ENCODE measurements at places on chromosomes 1 and 21. TPM values are rescaled to one million over a fixed set of nuclear protein-coding genes. Genes with fewer than 3 reads are reported as not detected.

The FOXD3 gene
- total RNA-seq: not detected

The ADCY10 gene
- total RNA-seq: not detected

The WDR64 gene
- not detected for total RNA-seq

The C1orf167 gene
- not detected for total RNA-seq

The ARHGEF19 gene
- total RNA-seq: 16.6 TPM

The RGS18 gene
- not detected for total RNA-seq

The VANGL2 gene
- 0.08 TPM for total RNA-seq

The FMOD gene
- 0.26 TPM for total RNA-seq

The LRRC38 gene
- not detected for total RNA-seq

The KRTAP13-2 gene
- total RNA-seq: not detected

The CPT2 gene
- total RNA-seq: 15.1 TPM

The RAB42 gene
- total RNA-seq: not detected

The XCL1 gene
- total RNA-seq: 57.5 TPM

GRCh38 chr1:53470155-53470554 lies 11.0 kb downstream of the DMRTB1 start:
- DNase-seq: no peak

GRCh38 chr1:109969146-109969829 lies 15.3 kb upstream of the AHCYL1 start:
- no peak for DNase-seq

DNA sequence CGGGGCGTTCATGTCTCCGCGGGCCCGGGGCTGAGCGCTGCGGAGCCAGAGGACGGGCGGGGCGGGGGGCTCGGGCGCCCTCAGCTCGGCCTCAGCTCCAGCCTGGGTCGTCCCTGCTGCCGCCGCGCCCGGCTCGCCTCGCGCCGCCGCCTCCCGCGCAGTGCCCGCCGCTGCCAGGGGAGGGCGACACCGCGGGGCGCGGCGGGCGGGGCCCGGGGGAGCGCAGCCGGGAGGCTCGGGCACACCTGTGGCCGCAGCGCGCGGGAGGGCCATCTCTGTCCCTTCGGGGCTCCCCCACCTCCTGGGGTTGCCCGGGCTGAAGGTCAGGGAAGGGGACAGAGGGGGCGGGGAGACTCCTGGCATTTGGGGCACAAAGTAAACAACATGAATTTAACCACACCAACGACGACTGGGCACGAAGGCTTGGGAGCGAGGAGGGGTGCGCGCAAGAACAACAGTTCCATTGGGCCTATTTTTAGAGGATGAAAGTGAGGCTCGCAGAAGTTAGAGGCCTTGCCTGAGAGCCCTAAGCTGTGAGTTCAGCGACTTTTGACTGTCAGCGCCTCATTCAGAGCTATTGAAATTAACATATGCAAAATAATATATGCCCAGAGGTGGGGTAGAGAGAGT lies at the start of gene FAM131C:
Gene FAM131C, minus strand, starts transcription at position 162 of the 630 bp plus-strand sequence. CDS start 209 bp downstream, outside the sequence.
- DNase-seq: peak; percentile 16

DNA sequence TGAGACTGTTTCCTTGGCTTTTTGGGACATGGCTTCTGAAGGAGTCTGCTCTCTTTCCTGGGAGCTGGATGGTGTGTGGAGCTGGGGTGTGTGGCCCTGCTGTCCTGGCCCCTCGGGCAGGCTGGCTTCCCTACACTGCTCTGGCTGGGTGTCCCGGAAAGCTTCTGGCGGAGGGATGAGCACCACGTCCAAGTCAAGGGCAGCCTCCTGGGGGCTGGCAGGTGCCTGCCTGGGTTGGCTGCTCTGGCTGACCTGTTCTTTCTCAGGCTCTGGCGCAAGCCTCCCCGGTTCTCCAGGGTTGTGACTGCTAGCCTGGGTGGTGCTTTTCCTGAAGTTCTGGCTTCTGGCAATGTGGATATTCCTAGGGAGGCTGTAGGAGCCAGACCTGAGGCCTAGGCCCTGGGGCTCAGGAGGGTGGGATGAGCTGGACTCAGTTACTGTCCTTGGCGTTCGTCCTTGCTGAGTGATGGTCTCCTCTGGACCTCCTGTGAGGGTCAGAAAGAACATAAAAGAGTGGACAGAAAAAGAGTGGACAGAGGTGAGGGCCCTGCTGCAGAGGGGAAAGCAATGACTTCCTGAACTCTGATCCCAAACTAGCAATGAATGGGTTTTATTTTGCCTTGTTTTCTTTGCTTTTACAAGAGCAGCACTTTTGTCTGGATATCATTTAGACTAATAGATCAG lies 9.4 kb downstream of the C1orf116 start:
- DNase-seq: no peak

- no peak for DNase-seq
Measured at GRCh38 chr1:76093522-76094312, 19.2 kb downstream of the ST6GALNAC3 start.

- no peak for DNase-seq
Measured at GRCh38 chr1:193142409-193142808, 20.6 kb downstream of the CDC73 start.

DNA sequence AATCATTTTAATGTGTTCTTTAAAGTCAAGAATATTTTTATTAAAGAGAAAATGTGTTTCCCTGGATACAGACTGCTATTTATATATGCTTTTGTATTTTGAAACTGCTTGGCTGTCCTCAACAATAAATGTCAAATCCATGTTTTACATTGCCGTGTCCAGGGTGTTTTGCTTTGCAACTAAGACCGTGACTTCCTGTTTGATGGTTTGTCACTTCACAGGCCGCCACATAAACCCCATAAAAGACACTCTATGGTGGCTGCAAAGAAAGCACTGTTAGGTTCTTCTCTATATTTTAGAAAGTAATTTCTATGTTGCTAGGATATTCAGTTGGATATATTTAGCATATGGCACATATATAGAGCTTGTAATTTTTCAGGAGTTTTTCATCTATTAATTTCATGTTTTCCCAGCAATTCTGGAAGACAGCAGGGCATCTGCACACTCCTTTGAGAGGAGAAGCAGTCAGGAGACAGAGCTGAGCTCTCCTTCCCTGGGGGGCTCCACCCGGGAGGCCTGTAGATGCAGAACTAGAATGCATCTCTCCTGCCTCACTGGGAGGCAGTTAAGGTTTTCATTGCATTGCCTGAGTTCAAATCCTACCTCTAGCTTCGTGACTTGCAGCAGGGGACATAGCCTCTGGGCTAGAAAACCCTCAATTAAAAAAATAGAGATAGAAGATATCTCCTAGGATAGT lies 33.1 kb downstream of the PRDM2 start:
- no peak for DNase-seq

DNA sequence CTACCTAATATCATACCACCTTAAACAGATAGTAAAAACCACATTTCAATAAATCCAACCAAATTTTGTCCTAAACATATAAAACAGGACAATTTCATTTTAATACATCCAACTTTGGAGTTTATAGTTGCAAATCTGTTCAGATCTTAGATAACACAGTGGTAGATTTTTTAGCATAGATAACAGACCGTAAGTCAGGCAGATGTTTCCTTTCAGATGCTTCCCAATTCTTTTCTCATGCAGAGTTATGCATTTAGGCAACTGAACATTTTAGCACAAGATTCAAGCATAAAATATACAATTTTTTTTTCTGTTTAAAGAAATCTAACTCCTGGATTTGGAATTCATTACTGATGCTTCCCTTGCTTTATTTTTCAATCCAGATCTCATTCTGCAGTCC lies 156.5 kb upstream of the ZNHIT6 start:
- DNase-seq: no peak

- DNase-seq: no peak
Measured at GRCh38 chr1:28439320-28439719, 66.5 kb upstream of the RCC1 start.

DNA sequence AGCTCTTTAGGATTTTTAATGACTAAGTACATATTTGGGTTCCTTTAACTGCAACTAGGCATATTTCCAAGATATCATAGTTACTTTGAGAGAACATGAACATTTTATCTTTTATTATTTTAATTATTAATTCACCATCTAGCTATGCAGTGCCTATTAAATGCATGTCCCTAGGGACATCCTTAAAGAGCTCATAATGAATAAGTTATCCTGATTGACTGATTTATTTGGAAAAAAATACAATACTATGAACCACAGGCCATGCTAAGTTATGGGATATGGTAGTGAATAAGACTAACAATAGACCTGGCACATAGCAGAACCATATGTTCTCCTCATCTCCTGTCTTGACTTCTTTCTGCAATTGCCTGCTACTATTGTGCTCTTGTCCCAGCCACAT lies 16.4 kb upstream of the C1orf105 start:
- no peak for DNase-seq

GRCh38 chr1:65694933-65695332 lies 97.8 kb upstream of the PDE4B start:
- no peak for DNase-seq

DNA sequence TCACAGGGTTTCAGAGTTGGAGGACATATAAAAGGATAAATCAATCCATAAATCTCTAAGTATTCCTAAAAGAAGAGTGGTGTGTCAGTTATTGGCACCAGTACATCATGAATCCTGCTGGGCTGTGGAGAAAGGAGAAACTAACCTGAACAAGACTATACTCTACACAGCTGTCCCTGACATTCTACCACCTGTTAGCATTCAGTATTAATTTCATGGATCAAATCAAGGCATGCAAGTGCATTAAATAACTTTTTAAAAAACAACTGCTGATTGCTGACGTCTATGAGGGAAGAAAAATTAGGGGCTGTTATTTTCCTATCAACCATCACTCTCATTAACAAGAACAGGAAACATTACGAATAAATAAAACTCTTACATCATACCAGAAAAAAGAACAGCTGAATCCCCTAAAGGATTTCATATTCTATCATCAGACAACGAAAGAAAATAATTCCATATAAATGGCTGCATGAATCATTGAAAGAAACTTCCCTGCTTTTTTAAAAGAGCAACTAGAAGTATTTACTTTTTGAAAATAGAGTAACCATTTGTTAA lies 121.7 kb downstream of the ATF6 start:
- no peak for DNase-seq

GRCh38 chr1:203265541-203265940 lies 36.1 kb upstream of the CHIT1 start:
- no peak for DNase-seq

DNA sequence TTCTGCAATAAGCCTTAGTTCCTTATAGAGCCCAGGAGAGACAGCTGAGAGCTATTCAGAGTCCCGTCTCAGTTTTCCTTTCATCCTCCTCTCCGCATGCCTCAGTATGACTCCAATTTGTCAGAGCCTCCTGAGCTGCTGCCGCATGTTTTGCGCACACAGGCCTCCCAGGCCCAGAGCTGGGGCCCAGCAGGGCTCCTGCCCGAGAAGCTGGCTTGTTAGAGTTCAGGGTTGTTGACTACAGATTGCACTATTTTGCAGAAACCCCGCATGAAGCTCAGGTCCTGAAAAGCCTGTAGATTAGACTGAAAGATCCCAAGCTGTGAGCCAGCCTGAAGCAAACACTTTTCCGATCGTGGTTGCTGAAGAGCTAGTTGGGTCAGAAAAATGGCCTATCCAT lies 51.5 kb downstream of the IGSF5 start:
- DNase-seq: no peak

GRCh38 chr1:100816049-100816448 lies 78.6 kb downstream of the EXTL2 start:
- no peak for DNase-seq

DNA sequence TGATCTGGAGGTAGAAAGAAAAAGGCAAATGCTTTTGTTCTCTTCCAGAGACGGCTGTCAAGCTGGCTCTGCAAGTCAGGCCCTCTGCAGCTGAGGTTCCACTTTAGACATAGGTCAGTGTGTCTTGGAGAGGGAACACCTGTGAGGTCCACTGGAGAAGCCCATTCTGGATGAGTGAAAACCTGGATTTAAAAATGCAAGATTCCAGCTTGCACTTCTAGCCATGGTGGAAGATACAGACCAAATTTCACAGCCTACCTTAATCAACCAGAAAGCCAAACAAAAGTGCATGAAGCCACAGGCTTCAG lies 35.0 kb downstream of the AGPAT3 start:
- no peak for DNase-seq

DNA sequence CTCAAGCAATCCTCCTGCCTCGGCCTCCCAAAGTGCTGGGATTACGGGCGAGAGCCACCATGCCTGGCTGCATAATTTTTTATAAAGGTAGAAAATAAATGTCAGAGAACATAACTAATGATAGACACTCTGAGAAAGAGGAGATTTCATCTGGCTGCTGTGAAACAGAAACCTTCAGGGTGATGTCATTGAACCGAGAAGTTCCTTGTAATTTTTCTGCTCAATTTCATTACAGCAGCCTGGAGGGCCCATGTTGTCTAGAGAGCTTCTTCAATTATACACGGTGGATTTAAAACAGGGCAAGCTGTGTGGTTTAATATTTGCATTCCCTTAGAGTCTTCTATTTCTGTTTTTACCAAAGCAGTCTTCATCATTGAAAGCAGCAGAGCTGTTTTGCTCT lies 64.3 kb upstream of the MORC3 start:
- no peak for DNase-seq

- no peak for DNase-seq
Measured at GRCh38 chr1:203287898-203288297, 17.4 kb upstream of the BTG2 start.

DNA sequence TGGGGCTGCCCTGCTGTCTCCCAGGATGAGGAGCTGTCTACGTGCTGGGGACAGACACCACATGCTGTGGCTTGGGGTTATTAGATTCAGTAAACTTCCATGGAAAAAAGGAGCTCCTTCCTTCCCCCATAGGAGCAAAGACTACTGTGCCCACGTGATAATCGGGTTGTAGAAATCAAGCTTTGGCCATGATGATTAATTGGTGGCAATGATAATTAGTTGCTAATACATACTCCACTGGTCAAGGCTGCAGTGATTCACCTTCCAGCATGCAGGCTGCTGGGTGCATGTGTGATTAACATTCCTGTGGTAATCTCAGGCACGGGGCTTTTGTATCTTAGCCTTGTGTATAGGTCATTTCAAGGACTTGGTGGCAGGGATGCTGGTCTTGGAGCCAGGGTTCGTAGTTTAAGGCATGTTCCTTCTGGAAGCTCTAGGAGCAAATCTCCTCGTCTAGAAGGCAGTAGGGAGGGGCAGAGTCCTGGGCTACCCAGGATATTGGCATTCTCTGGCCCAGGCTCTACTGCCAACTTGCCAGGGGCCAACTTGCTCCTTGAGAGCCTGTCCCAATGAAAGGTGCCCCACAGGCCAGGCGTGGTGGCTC lies 41.4 kb downstream of the TMCO4 start:
- no peak for DNase-seq

GRCh38 chr21:35039595-35040289 lies 9.4 kb downstream of the RUNX1 start:
- DNase-seq: no peak

Measured in activated T-cell treated with anti-CD3 and anti-CD28 coated beads, Interleukin-2, amount 50 U/mL, for 4 hours (primary cell).